ENCODE measurements at places on chromosomes 4 and X.
A peak's percentile ranks its signal among the peaks of the same experiment; 100 is the strongest.

DNA sequence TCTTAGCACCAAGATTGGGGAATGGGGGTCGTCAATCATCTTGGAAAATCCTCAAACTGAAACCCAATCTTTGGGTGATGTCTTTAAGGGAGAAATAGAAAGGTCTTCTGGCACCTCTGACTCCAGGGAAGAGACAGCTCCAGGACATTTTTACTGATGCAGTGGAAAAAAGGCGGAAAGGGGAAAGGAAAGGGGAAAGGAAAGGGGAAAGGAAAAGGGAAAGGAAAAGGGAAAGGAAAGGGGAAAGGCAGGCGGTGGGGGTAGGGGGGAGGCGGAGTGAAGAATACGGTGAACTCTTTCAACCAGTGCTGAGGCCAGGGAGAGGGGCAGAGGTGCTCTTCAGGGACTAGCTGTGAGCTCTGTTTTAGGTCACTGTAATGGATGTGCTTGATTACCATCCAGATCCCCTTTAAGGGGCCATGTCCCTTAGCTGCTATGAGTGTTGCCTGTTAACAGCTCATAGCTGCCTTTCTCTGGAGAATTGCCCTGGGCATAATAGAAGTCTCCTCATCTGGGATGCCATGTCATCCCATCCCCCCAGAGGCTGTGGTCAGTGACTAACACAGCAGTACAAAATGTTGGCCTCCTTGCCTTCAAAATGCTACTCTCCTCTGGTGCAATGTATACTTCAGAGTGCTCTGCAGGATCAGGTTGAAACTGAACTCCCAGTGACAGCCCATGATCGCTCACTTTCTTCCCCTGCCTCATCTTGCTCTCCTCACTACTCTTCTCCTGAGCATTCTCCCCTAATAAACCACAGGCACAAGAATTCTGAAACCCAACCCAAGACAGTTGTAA is 92.4 kb upstream of the AP1S2 start:
- DNase-seq = no peak

DNA sequence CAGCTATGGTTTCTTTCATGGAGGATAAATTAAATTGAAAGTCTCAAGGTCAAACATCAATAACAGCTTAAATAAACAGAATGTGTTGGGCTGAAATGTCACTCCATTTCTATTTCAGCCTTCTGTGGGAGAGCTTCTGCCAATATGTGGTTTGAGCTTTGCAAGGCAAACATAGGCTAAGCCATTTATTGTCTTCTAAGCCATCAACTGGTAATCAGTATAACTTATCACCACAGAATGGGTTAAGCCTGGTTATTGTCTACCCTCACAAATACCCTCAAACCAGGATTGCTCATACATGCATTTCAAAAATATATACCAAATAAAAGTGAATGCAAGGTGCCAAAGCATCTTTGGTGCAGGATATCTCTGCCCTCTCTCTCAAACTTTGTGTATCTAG is 52.7 kb downstream of the GABRB1 start:
- DNase-seq = no peak

DNA sequence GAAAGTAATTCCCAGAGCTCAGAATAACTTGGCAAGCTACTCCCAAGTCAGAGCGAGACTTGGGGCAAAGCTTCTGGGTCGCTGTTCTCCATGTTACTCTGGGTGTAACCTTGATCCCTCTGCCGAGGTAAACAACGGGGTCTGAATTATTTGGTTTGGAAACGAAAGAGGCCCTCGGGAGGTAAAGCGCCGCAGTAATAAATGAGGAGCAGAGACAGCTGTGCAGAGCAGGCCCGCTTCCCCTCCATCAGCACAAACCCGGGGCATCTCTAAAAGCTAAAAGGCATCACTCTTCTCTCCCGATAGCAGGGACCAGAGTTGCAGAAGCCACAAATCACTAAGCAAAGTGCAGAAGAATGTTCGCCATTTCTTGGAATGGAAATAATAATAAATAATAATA is 561.5 kb downstream of the BCOR start:
- DNase-seq = no peak

- no peak for DNase-seq
These were observed 43.9 kb downstream of the MBNL3 start for GRCh38 chrX:132444936-132445335.

- peak; percentile 8 for DNase-seq
These were observed 91.5 kb downstream of the GEMIN8 start for GRCh38 chrX:13938051-13938828.

DNA sequence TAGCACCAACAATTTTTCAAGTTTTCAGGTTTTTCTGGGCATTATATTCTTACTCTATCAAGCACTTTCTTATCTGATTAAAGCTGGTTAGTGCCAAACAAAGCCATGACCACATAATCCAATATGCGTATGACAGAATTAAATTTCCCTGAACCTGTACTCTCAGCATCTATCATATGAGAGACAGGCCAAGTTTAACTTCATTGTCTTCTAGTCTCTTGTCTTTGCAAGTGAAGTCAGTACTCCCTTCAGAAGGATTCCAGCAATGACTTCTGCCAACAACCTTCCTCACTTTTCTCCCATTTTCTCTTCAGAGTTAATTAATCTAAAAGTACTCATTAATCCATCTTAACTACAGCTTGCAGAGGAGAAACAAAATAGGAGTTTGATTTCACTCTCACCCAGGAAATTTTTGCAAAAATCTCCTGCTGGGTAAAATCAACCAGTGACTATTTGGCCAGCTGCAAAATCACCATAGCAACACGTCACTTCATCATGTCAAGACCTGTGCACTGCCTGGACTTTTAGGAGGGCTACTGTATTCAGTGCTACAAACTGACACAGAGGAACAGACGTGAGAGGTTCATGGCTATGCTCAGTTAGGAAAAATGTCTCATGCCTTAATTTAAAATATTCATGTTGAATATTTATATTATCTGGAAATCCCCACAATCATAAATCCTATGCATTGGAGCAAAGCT is 208.4 kb downstream of the ANTXR2 start:
- peak; percentile 81 for DNase-seq

GRCh38 chr4:139245590-139245989 is 34.4 kb downstream of the MGARP start:
- DNase-seq = no peak

GRCh38 chr4:83436680-83437079 is 18.9 kb downstream of the HELQ start:
- no peak for DNase-seq

- no peak for DNase-seq
These were observed 49.1 kb downstream of the APOOL start for GRCh38 chrX:85052636-85053343.

DNA sequence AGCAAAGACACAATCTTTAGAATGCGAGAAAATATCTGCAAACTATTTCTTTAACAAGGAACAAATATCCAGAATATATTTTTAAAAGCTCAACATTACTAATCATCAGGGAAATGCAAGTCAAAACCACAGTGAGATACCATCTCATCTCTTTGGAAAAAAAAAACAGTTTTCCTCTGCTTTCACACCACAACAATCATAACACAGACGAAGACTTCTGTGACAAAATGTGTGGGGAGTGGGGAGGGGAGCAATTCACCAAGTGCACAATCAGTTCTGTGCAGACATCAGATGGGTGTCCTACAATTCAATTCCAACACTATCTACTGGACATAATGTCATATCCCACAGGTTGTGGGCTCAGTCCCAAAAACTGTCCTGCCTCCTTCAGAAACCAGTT is 293.2 kb upstream of the SLC7A11 start:
- DNase-seq = no peak

DNA sequence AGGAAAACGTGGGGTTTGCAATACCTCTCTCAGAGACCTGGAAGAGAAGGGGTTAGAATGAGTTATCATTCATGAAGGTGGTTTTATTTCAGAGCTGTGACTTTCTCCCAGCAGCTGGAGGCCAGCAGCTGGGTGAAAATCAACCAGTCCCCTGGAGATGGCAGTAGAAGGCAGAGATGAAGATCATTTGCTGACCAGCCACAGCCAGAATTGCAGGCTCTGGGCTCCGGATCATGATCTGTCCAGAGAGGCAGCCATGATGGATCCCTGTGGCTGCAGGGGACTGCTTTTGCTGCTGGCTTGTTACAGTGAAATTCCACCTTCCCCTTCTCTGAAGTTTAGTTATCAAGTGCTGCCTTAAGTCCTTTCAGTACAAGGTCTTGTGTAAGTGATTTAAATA is 46.9 kb upstream of the TAB3 start:
- DNase-seq = no peak

DNA sequence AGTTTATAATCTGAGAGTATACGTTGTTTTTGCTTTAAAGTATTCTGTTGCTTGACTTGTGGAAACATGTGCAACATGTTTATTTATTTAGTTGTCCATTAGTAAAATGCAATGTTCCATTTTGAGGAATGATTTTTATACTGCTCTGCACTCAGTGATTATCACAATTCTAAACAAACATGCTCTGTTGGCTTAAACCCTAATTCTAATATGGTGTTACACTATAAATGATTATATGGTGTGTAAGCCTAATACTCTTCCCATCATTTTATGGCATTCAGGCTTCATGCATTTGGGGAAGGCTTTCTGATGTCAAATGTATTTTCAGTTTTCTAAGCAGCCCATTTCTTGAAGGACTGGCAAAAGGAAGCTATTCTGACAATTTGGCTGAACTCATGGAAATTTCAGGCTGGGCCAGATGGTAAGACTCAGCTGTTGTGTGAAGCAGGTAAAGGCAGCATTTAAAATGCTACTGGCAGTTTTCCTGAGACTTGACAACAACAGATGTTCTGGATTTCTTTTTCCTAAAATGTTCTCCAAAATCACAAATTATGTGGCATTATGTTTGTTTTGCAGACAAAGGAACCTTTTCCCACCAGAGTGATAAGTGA is 336.7 kb upstream of the GNPDA2 start:
- DNase-seq = no peak

DNA sequence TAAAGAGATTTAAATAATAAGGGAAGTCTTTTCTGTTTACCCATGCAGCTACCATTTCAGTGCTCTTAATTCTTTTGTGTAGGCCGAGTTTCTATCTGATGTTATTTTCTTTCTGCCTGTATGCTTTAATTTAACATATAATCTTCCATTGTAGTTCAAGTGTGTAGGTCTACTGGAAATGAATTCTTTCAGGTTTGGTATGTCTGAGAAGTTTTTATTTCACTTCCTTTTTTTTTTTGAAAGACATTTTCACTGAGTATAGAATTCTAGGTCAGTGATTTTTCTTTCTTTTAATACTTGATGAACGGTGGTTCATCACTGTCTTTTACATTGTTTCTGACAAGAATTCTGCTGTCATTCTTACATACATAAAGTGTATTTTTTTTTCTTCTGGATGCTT is 42.1 kb downstream of the VAMP7 start:
- no peak for DNase-seq

GRCh38 chr4:74543983-74544382 is 99.0 kb downstream of the AREG start:
- DNase-seq = no peak

GRCh38 chr4:156362581-156362980 is 408.9 kb upstream of the CTSO start:
- no peak for DNase-seq

DNA sequence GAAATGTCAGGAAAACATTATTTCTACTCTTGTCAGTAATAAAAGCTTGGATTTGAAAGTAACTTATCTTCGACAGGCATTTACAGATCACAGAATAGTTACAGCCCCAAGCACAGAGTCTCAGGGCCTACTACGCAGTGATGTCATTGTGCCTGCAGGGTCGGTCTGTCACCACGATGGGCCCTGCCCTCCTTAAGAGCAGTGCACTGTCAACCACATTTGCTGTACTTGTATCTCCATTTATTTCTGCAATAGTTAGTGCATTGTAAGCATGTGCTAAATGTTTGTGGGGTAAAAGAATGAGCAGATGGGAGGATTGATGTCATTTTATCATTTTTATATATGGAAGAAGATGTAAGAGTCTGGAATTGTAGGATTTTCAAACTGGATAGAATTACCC is 13.6 kb upstream of the CCKAR start:
- DNase-seq = no peak

- DNase-seq = peak; percentile 45
These were observed 496.7 kb downstream of the SPRY1 start for GRCh38 chr4:123893011-123893981.

GRCh38 chrX:40199704-40200103 is 101.9 kb upstream of the BCOR start:
- no peak for DNase-seq

- no peak for DNase-seq
These were observed 117.3 kb downstream of the CHM start for GRCh38 chrX:85930099-85930498.

DNA sequence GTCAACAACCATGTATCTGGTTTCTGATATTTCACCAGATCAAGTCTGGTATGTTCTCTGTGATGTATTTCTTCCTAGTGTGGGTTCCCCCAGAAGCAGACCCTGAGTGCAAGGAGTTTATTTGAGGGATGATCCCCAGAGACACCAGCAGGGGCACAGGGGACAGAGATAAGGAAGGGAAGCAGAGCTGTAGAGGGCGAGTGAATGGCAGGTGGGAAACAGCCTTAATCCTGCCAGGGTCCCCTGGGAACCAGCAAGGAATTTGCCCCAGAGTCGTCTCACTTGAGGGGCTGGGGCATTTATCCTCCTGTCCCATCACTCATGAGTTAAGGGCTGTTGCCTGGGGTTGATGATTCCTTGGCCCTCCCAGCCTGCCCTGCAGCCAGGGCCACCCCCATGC is 206.4 kb upstream of the BCOR start:
- DNase-seq = no peak

DNA sequence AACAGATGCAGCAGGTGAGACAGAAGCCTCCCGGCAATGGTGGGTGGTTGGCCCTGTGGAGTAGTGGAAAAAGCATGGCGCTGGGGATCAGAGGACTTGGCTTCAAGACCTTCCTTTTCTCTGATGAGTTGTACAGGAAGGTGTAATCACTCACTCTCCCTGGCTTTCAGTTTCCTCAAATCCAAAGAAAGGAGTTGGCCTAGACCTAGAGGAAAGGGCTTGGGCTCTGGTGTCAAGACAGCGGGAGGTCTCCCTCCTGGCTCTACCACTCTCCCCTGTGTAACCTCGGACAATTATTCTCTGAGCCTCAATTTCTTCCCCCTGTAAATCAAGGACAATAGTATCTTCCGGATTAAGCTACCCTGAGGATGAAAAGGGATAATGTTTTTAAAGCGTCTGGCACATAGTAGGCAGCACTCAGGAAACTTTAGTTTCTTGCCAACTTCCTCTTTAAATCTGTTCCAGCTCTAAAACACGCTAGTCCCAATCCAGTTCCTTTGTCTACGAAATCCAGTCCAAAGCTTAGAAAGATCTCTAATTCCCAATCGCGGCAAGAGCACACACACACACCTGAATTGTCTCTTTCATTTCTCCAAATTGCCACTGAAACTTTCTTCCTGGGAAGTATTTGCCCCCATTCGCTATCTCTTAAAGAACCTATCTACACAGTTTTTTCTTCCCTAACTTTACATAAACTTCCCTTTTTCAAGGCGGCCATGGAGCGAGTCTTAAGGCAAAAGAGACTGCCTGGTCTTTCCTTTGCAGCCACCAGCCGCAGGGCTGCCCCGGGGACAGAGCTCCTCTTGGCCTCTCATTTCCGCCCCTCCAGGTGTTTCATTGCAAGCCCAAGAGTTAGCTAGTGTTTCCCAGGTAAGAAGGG is 29.9 kb upstream of the GPC4 start:
- DNase-seq = no peak

DNA sequence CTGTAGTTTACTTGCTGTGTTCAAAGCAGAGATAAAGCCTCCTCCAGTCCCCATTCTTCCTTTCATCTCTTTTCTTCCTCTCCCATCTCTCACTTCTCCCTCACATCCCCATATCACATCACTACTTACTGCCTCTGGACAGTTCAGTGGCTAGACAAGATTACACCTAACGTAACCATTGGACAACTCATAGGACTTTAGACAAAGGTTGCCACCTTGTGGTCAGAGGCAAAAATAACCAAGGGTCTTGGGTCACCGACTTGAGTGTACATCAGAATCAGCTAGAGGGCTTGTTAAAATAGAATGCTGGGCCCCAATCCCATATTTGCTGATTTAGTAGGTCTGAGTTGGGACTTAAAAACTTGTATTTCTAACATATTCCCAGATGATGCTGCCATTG is 109.3 kb upstream of the DGKK start:
- peak; percentile 3 for DNase-seq
